ENCODE measurements at places on chromosomes 6 and 20. TPM values are rescaled to one million over a fixed set of nuclear protein-coding genes. Genes with fewer than 3 reads are reported as not detected.

GRCh38 chr6:2111162-2111677, 134.2 kb downstream of the GMDS start:
- DNase-seq = no peak

GRCh38 chr6:42402184-42402583, 49.5 kb downstream of the TRERF1 start:
- no peak for DNase-seq

- no peak for DNase-seq
Observed at GRCh38 chr6:94902974-94903628, 674.2 kb upstream of the MANEA start.

DNA sequence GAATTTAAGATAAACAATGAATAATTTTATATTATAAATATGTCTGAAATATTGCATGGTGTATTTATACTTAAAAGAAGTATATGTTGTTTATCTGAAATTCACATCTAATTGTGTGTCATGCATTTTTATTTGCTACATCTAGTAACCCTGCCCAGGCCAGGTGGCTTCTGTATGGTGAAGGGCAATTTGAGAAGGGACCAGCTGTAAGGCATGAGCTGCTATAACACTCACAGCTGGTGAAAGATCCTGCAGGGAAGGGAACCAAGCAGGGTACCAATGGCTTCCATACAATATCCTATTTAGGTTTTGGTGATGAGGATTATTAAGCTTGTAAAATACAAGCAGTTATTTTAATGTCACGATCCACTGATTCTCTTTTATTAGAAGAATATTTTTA, 921.8 kb upstream of the GJE1 start:
- no peak for DNase-seq

- peak; percentile 42 for DNase-seq
Observed at GRCh38 chr6:37242429-37243052, 15.0 kb upstream of the TBC1D22B start.

- DNase-seq = no peak
Observed at GRCh38 chr6:1952740-1953360, 292.6 kb downstream of the GMDS start.

DNA sequence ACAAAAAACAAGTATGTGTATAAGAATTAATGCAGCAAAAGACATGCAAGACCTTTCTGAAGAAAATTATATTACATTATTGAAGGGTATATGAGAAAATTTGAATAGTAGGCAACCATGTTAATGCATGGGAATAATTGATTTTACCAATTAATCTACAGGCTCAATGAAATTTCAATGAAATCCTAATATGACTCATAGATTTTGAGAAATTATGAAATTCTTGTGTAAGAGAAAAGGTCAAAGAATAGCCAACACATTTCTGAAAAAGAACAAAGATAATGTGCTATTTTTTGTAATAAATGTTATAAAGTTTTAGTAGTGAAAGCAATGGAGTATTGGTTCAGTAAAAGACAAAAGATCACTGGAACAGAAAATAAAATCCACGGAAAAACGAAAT, 18.4 kb downstream of the TSBP1 start:
- no peak for DNase-seq

DNA sequence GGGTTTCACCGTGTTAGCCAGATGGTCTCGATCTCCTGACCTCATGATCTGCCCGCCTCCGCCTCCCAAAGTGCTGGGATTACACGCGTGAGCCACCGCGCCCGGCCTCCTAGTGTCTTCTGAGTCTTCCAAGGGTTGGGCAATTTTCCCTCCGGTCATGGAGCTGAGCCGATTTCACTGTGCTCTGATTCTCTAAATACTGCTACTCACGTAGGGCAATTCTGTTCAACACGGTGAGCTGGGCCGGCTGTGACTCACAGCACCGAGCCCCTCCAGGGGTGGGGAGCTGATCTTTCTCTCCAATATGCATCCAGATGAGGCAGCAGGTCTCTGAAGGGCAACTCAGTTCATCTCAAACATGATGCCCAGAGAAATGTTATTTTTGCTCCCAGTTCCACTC, 71.6 kb upstream of the CD93 start:
- DNase-seq = no peak

DNA sequence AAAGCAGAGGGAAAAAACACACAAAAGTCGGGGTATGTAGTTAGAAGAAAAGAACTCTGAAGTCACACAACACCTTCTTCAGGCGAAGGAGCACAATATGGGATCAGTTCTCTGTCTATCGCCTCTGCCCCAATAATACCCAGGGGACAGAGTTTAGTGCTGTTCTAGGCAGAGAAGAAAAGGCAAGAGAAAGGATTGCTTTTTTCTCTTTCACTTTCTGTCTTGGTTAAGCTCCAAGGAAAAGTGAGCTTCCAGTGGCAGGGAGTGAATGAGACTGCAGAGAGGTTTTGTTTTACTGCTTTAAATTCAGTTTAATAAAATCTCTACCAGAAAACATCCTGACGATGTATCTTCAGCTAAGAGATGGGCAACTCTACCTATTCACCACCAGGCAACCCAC, 86.6 kb upstream of the STXBP5 start:
- no peak for DNase-seq

GRCh38 chr6:90611543-90612312, 24.9 kb upstream of the MAP3K7 start:
- no peak for DNase-seq

- DNase-seq = no peak
Observed at GRCh38 chr20:51440589-51440988, 101.9 kb downstream of the NFATC2 start.

DNA sequence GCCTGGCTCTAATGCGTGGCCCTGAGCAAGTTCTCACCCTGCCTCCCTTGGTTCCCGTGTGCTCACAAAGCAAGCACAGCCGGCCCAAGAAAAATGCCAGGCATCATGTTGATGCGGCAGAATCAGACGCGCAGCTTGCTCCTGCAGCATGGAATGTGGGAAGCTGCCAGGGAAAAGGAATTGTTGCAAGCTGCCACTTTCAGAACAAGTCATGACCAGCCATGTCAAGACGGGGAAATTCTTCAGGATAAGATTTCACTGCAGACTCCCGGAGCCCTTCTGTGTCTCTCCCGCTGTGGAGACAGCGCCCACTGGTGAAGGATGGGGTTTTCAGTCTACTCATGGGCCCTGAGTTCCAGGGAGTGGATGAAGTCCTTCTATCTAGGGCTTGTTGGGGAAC, 4.6 kb downstream of the DACT2 start:
- no peak for DNase-seq

- DNase-seq = no peak
Observed at GRCh38 chr20:23086056-23086566, at the start of gene CD93. CD93 (minus strand) TSS chr20:23086324; CDS start chr20:23086192, 132 bp downstream.

GRCh38 chr6:147282566-147282959, 78.3 kb downstream of the STXBP5 start:
- DNase-seq = no peak

- DNase-seq = no peak
Observed at GRCh38 chr20:54061101-54061881, 9.1 kb downstream of the BCAS1 start.

GRCh38 chr6:34233867-34234266, 2.8 kb upstream of the HMGA1 start:
- DNase-seq = no peak

- DNase-seq = no peak
Observed at GRCh38 chr6:108768166-108768555, 80.1 kb upstream of the ARMC2 start.

GRCh38 chr6:19356692-19357091, 480.5 kb upstream of the ID4 start:
- no peak for DNase-seq

- no peak for DNase-seq
Observed at GRCh38 chr6:2037237-2037926, 208.0 kb downstream of the GMDS start.

The IYD gene
- total RNA-seq = not detected

The APOM gene
- 4.7 TPM for total RNA-seq

The SNAP25 gene
- total RNA-seq = 0.56 TPM

The XKR7 gene
- total RNA-seq = not detected

The LIN28B gene
- not detected for total RNA-seq

The SIRPA gene
- 86.1 TPM for total RNA-seq

The KATNA1 gene
- 30.4 TPM for total RNA-seq

The MICB gene
- total RNA-seq = 5.8 TPM

Measured in omental fat pad (tissue), 4 donors.